ENCODE measurements at places on chromosomes 12 and 14. TPM values are rescaled to one million over a fixed set of nuclear protein-coding genes. Genes with fewer than 3 reads are reported as not detected.

The DYRK4 gene
- total RNA-seq, result 22.1 TPM

DNA sequence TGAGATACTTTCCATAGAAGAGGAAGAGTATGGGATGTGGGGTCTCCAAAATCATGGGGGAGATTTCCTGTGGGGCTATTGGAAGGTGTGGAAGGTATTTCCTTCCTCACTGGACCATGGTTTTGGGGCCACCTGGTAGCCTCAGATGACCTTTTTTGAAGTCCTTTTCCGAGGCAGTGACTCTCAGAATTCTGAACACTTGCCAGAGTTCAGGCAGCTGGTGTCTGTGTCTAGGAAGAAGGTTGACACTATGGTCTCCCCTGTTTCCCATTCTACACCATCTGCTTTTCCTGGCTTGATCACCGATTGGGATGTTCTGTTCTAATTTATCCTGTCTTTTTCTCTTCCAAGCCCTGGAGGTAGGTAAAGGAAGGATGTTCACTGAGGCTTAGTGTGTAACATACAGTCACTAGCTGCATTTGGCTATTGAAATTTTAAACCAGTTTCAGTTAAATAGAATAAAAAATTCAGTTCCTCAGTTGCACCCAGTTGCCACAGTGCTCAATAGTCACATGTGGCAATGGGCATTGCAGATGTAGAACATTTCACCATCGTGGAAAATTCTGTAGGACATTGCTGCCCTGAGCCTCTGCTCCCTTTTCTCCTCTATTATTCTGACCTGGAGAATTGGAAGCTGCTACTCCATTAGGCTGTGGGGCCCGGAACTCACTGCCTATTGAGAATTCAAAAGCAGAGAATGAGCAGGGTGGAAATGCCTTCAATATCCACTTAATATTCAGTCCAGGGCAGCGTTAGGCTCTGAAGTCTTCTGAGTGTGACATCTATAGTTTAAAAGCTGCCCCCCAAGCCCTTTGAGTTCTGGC is 11.0 kb upstream of the PLEKHG3 start:
- no peak for DNase-seq

The NEUROD4 gene
- total RNA-seq, result not detected

- no peak for DNase-seq
Observed at GRCh38 chr14:51849097-51849496, 11.3 kb upstream of the GNG2 start.

DNA sequence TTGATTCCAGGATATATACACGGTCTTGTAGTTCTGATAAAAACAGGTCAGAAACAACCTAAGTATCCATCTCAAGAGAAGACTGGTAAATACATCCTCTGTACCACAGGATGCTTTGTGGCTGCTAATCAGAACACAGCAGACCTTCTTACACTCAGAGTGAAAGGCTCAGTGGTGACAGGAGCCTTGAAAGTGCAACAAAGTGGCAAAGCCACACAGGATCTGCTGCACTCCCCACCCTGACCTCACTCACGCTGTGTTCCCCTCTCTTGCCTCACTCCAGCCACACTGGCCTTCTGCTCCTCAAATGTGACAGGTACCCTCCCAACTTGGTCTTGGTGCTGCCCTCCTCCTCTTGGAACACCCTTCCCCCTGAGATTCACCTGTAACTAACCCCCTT is 98.1 kb upstream of the GRIP1 start:
- DNase-seq, result no peak

The CDKN3 gene
- total RNA-seq, result 0.91 TPM

The CABP1 gene
- 0.27 TPM for total RNA-seq

The SELPLG gene
- 1.8 TPM for total RNA-seq

GRCh38 chr14:55329999-55330710 is 58.9 kb downstream of the FBXO34 start:
- no peak for DNase-seq

DNA sequence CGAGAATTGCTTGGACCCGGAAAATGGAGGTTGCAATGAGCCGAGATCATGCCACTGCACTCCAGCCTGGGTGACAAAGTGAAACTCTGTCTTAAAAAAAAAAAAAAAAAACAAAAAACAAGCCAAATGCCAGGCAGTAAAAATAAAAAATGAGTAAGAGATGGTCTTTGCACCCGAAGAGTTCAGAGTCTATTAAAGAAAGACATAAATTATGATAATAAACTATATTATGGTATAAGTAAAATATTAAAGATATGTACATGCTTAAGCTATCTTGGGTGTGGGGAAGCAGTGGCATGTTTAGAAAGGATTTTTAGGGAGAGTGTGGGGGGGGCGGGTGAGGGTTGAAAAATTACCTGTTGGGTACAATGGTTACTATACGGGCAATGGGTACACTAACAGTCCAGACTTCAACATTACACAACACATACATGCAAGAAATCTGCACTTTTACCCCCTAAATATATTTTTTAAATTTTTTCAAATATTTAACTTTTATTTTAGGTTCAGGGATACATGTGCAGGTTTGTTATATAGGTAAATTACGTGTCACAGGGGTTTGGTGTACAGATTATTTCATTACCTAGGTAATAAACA is 99.3 kb downstream of the EEA1 start:
- DNase-seq, result no peak

The FAM222A gene
- total RNA-seq, result 0.73 TPM

The SLC10A1 gene
- total RNA-seq, result not detected

The THAP2 gene
- 11.5 TPM for total RNA-seq

The PAX9 gene
- total RNA-seq, result not detected
